ENCODE measurements at places on chromosomes 2 and 18.

- no peak for DNase-seq
Measured at GRCh38 chr2:109633284-109633961, 19.3 kb downstream of the SOWAHC start.

- DNase-seq = no peak
Measured at GRCh38 chr2:48228345-48228684, 301.6 kb upstream of the STON1 start.

GRCh38 chr18:64220941-64221340 lies 72.1 kb upstream of the LINC00305 start:
- DNase-seq = no peak

- no peak for DNase-seq
Measured at GRCh38 chr2:218880102-218880858, at the start of gene WNT10A. TSS of gene WNT10A (plus strand) at chr2:218880852. CDS start at chr2:218880996, 144 bp downstream.

DNA sequence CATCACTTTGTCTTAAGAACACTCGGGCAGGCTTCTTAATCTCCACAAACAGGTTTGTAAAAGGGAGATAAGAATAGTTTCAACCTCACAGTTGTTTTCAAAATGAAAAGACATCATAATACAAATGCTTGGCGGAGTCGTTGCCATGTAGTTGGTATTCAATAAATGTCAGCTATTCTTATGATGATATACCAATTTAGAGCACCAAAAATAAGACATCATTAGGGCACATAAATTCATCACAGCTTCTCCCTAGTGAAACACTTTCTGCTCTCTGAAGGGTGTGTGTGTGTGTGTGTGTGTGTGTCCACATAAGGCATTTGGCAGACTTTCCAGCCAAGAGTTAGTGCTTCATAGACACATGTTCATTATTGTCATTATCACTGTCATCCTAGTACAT lies 10.8 kb downstream of the TMEM182 start:
- no peak for DNase-seq

DNA sequence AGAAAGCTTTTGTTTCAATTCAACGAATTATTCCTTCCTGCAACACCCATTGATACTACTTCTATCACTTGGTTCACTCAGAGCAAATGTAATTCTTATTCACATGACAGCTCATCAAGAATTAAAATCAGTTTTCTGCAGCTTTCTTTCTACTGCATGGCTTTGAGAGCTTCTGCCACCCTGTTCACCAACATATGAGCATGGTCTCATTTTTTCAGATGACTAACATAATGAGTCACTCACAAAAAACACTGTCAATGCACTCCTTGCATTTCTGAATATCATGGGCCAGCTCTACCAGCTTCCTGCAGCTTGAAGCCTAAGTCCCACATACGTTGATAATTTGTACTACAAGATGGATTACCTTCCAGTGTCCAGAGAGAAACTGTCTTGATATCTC lies 342.9 kb downstream of the LRATD1 start:
- no peak for DNase-seq

DNA sequence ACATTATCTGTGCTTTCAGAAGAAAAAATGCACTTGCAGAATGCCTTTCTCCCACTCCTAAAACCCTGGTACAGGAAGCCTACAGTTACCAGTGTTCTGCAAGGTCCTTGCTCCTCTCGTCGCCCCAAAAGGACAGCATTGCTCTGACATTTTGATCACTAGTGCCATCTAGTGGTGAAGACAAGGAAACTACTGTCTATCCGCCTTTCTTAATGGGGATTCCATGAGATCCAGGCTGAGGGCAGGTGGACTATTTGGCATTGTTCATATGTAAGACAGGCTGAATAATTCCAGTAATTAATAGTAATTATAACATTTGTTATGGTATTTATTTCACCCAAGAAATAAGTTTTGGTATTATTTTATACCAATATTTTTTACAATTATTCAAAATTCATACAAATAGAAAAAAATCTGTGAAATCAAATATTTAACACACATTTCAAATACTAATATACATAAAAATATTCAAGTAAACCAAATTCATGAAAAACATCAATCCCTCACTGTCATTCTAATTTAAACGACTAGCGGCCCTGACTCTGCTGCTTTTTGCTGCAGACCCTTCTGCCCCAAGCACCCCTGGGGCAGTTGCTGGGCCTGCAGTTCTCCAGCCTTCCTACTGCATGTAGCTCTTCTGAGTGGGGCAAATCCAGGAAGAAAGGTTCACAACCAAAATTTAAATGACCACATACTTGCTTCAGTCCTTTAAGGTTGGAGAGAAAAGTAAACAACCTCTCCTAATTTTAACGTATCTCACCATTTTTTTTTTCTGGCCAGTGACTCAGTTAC lies 19.0 kb downstream of the TPGS2 start:
- DNase-seq = no peak

GRCh38 chr2:220068846-220069245 lies 441.4 kb downstream of the SLC4A3 start:
- no peak for DNase-seq

- DNase-seq = no peak
Measured at GRCh38 chr2:21017748-21018276, 26.1 kb downstream of the APOB start.

DNA sequence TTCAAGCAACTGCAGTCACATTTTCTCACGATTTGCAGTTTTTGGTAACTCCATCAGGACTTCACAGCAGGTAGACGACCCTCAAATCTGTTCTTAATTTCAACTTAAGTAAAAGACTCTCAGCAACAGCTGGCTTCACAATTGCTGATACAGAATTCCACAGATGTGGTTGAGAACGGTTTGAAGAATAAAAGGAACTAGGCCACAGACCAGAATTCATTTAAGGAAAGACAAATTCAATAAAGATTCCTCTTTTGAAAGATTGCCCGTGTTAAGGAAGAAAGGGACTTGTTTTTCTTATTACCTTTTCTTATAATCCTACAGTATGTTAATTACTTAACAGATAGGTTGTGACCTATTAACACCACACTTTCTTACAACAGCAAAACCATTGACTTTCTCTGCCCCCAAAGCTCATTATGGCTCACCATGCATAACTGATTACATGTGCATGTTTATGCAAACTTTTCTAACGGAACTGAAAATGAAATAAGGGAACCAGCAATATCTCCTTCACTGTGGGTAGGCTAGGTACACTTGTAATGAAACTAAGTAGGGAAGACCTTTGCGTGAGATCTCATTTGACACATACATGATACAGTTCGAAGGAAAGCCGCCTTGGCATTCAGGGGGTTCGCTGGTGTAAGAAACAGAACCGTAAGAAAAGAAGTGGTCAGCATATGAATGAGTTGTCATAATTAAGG lies 4.7 kb upstream of the ZNF516 start:
- DNase-seq = no peak

- DNase-seq = no peak
Measured at GRCh38 chr18:36718705-36719328, 110.0 kb downstream of the TPGS2 start.

- DNase-seq = no peak
Measured at GRCh38 chr18:31776093-31776492, 15.4 kb upstream of the SLC25A52 start.

GRCh38 chr2:9310798-9311197 lies 104.2 kb downstream of the ASAP2 start:
- DNase-seq = no peak

- DNase-seq = no peak
Measured at GRCh38 chr2:193738892-193739291, 1544.2 kb upstream of the TMEFF2 start.

DNA sequence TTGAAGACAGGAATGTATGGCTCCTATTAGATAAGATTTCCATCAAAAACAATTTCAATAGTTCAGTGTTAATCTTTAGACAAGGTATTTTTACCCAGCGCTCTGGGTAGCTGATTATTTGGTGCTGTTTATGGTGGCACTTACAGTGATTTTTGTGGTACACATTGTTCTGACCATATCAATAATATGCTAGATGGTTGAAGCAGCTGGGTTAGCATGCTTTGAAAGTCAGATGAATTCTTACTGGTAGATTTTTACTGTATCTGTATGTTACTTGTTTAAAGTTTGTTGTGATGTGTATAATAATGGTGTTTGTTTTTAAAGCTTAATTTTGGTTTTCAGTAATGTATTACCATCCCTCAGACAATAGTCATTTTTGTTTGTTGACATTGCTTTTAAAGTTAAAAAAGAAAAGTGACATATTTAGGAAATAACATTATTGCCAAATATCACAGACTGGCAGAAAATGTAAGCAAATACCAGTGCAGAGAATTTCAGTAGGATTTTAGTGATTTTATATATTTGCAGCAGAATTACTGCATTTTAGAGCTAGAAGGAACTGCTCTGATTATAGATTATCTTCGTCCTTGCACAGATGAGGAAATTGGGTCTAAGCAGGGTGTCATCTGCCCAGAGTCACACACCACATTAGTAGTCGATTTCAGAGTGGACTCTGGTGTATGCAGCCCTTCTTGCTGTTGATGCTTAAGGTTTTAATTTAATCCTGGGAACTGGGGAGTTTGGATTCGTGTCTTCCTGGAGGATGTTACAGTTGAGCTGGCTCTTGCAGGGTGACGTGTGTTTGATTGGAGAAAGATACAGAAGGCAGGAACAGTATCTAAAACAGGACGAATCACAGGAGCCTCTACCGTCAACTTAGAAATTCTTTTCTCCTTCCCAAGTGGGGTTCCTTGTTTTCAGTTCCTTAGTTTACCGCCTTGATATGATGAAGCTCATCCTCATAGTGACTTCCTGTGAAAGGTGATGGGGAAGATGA lies 6.6 kb downstream of the SOCS6 start:
- no peak for DNase-seq

- DNase-seq = no peak
Measured at GRCh38 chr2:71538656-71539265, 85.4 kb downstream of the DYSF start.

GRCh38 chr2:142716463-142717242 lies 160.8 kb upstream of the KYNU start:
- no peak for DNase-seq

DNA sequence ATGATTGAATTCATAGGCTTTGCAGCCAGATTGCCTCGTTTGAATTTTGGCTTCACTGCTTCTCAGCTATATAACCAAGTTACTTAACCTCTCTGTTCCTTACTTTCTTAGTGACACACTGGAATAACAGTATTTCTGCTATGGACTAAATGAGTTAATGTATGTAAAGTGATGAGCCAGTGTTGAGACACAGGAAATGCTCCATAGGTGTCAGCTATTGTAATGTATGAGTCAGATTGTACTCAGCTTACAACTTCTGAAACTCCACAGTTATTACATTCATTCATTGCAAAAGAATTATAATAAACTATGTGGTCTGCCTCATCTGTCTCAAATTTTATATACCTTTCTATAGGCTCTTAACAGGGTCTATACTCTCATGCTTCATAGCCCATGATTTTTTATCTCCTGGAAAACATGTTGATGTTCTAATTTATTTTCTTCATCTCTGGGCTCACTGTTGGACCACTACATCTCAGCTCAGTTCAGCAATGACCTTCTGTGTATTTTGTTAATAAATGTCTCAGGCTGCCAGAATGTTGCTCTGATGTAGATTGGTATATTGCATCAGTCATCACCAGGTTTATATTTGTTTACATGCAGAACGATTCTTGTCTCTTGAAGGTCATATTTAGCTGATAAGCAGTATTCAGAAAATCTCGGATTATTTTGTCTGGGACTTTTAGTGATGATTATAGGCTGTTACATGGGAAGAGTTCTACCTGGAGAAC lies 76.2 kb downstream of the MAP3K20 start:
- no peak for DNase-seq

DNA sequence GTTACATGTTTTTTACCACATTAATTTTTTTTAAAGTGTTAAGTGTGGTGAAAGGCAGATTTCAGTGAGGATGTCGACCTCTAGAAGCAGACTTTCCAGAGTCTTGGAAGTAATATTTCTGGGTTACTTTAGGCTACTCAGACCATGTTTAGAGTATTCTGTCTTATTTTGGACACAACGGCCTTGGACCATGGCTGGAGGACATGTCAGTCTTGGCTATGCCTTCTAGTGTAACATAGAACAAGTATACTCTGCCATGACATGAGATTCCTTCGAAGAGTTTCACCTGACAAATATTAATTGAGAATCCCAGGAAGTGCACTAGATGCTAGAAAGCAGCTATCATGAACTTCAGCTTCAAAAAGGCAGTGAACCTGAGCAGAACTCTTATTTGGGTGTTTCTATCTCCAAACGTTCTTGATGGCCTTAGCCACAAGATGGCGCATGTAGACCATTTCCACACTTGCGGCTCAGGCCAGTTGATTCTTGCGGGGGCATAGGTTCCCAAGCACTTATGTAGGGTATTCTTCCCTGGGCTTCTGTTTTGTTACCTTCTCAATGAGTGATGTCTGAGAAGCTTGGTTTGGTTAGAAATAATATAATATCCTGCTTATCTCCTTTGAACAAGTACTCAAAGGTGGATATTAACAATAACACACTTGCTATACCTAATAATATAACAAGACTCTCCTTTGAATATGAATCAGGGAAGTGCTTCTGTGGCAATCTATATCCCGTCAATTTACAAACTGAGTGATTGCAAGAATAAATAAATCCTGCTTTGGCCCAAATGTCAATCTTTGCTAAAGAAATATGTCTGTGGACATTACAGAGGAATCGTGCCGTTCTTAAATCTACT lies 62.0 kb downstream of the CACNB4 start:
- DNase-seq = peak; percentile 76

- no peak for DNase-seq
Measured at GRCh38 chr2:232309592-232309991, 69.0 kb upstream of the ALPP start.

DNA sequence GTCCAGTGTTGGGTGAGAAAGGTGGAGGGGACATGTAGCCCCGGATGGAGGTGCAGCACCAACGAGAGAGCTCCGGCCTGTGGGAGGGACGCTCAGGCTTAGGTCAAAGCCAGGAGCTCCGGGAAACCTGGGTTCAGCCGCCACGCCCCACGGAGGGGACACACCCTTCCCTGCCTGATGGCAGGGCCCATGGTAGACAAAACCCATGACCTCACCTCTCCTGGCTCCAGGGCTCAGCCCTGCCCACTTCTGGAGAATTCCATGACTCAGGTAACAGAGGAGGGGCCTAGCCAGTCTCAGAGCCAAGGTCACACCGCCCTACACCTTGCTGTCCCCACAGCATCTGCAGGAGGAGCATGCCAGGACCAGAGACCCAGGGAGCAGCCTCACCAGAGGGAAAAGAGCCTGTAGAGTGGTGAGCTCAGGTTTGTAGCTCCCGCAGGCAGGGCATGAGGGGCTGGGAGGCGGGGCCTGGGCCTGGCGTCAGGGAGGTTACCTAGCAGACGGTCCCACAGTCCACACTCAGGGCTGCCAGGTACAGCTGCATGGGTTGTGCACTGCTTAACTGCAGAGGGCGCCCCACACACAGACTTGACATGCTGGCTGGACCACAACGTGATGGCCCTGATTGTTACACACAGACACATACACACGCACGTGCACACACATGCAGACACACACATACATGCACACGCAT lies 70.8 kb upstream of the SMAD7 start:
- DNase-seq = no peak

GRCh38 chr2:33216508-33217182 lies 259.8 kb upstream of the RASGRP3 start:
- DNase-seq = no peak

- no peak for DNase-seq
Measured at GRCh38 chr2:58130238-58130637, 83.6 kb downstream of the VRK2 start.

- no peak for DNase-seq
Measured at GRCh38 chr2:216989340-216990129, 129.7 kb upstream of the TNP1 start.

Measured in glutamatergic neuron (in vitro differentiated cells).